ENCODE measurements at places on chromosomes 12 and 14. TPM values are rescaled to one million over a fixed set of nuclear protein-coding genes. Genes with fewer than 3 reads are reported as not detected.
A peak's percentile ranks its signal among the peaks of the same experiment; 100 is the strongest.

GRCh38 chr12:124809878-124810277, 53.8 kb downstream of the SCARB1 start:
- no peak for DNase-seq
- H3K27me3 ChIP-seq: no peaks in the 10 kb centered on the region
- H3K36me3 ChIP-seq: peaks cover 13% of the 10 kb centered on the region
- no peaks in the 10 kb centered on the region for H3K4me1 ChIP-seq

DNA sequence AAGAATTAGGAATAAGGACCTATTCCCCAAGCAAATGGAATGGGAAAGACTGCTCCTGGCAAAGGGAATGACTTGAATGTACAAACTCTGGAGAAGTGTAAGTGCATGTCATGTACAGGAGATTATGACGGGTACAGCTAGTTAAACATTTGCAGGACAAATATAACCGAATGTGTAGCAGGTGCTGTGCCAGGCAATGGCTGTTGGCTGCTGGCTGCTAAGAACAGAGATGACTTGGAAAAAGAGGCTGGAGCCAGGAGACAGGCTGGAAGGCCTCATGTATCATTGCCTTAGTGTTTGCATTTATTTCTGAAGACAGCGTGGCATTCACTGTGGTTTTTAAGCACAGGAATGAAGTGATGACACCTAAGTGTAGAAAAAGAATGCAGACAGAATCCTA, 136.8 kb downstream of the TTC8 start:
- no peak overlapping the region for H3K4me3 ChIP-seq
- H3K27me3 ChIP-seq: peaks cover 5% of the 10 kb centered on the region
- H3K27ac ChIP-seq: no peak overlapping the region

- peak overlapping the region; percentile 7 for H3K4me3 ChIP-seq
- H3K27ac ChIP-seq: peak overlapping the region; percentile 30
- H3K4me1 ChIP-seq: peaks cover 26% of the 10 kb centered on the region
- H3K36me3 ChIP-seq: no peaks in the 10 kb centered on the region
Observed at GRCh38 chr14:65239143-65239937, 137.0 kb upstream of the MAX start.

DNA sequence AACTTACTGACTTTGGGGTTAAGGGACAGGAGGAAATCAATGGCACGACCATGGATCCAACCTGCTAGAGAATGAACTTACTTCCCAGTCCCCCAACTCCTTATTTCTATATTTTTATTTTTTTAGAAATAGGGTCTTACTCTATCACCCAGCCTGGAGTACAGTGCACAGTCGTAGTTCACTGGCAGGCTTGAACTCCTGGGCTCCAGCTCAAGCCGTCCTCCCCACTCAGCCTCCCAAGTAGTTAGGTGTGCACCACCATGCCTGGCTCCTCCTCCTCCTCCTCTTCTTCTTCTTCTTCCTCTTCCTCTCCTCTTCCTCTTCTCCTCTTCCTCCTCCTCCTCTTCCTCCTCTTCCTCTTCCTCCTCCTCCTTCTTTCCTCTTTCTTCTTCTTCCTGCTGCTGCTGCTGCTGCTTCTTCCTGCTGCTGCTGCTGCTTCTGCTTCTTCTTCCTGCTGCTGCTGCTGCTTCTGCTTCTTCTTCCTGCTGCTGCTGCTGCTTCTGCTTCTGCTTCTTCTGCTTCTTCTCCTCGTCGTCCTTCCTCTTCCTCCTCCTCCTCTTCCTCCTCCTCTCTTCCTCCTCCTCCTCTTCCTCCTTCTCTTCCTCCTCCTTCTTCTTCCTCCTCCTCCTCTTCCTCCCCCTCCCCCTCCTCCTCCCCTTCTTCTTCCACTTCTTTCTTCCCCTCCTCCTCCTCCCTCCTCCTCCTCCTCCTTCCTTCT, 390.1 kb upstream of the RGS6 start:
- H3K4me3 ChIP-seq: no peak overlapping the region
- H3K36me3 ChIP-seq: no peaks in the 10 kb centered on the region
- DNase-seq: no peak
- no peaks in the 10 kb centered on the region for H3K27me3 ChIP-seq
- H3K27ac ChIP-seq: no peak overlapping the region
- H3K4me1 ChIP-seq: peaks cover 21% of the 10 kb centered on the region

DNA sequence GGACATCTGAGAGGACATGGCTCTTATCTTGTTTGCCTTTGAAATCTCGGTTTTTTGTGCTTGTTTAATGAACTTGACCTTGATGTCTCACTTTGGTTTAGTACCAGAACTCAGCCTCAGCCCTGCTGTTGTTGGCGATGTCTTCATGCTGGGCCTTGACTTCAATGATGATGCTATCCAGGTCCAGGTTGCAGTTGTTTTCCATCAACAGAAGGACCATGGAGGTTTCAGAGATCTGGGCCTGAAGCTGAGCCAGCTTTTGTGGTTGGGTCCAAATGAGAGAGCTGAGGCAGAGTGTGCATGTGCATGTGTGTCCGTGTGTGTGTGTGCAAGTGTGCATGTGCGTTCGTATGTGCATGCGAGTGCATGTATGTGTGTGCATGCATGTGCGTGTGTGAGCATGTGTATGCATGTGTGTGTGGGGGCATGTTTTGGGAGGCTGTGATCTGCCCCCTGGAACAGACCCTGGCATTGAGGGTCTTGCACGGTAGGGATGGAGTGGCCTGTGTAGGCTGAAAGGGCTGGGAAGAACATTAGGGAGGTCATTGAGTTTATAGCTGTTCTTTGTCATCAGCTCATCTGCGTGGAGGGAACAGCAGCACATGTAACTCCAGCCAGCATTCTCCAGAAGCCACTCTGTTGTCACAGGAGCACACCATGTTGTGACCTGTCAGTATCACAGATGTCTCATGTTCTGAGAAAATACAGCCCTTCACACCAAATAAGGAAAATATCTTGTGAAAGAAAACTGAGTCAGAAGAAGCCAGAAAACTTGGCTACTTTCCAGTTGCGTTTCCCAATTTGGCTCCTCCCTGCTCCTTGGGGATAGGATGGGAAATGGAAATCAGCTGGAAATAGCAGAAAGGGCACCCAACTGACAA, 10.0 kb upstream of the KRT82 start:
- DNase-seq: no peak
- peaks cover 4% of the 10 kb centered on the region for H3K4me1 ChIP-seq
- no peak overlapping the region for H3K4me3 ChIP-seq

NPFF gene
- not detected for total RNA-seq

DNA sequence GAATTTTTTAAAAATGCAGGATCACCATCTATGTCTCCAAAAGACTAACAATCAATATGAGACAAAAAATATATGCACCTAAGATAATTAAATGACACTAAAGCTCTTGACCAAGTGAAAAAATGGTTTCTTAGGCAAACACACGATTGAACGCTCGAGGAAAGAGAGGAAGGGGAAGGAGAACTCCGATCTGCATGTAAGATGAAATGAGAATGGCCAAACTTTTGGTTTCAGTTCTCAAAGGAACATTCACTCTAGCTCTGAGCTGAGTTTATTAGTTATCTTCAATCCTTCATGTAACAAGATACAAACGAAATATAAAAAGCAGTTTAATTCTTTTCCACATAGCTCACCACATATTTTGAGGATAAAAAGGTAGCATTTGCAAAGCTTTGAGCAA, 2.8 kb downstream of the DYRK4 start:
- no peak overlapping the region for H3K27ac ChIP-seq
- no peak for DNase-seq
- peaks cover 14% of the 10 kb centered on the region for H3K36me3 ChIP-seq
- H3K4me1 ChIP-seq: peaks cover 7% of the 10 kb centered on the region
- H3K4me3 ChIP-seq: no peak overlapping the region

LRRK2 gene
- 1.4 TPM for total RNA-seq

PIWIL1 gene
- total RNA-seq: not detected

GRCh38 chr14:93331728-93332396, 974 bp downstream of the BTBD7 start:
- H3K36me3 ChIP-seq: no peaks in the 10 kb centered on the region
- peak overlapping the region; percentile 97 for H3K27ac ChIP-seq
- H3K27me3 ChIP-seq: no peaks in the 10 kb centered on the region
- DNase-seq: no peak
- H3K4me1 ChIP-seq: peaks cover 35% of the 10 kb centered on the region
- H3K4me3 ChIP-seq: peak overlapping the region; percentile 97

- H3K36me3 ChIP-seq: no peaks in the 10 kb centered on the region
- H3K27me3 ChIP-seq: no peaks in the 10 kb centered on the region
- no peak for DNase-seq
- no peak overlapping the region for H3K4me3 ChIP-seq
- H3K27ac ChIP-seq: no peak overlapping the region
Observed at GRCh38 chr12:131072451-131073230, 118.9 kb downstream of the ADGRD1 start.

DNA sequence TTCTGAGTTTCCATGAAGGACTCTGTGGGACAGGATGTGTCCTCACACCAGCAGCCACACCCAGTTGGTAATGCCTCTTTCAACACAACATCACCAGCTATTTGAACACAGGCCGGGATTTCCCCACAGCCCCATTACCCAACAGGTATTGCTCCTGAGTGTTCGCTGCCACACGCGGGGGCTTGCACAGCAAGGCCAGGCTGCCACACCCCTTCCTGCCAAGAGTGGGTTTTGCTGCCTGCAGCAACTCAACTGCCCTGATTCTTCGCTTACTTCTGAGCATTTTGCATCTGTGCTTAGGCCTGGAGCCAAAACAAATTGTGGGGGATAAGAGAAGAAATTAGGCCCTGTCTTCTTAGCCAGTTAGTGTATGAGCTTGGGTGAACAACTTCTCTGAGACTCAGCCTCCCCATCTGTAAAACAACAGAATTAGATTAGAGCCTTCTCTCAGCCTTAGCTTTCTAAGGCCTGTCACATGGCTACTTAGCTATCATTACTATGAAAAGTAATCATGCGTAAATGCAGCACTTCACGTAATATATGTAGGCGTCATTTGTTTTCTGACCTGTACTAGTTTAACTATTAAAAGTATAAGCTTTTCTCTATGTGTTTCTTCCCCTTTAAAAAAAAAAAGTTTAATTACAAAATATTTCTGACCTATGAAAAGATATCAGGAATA, 20.0 kb downstream of the CKAP4 start:
- H3K4me1 ChIP-seq: peaks cover 15% of the 10 kb centered on the region
- no peak overlapping the region for H3K4me3 ChIP-seq
- no peaks in the 10 kb centered on the region for H3K36me3 ChIP-seq
- no peaks in the 10 kb centered on the region for H3K27me3 ChIP-seq
- H3K27ac ChIP-seq: peak overlapping the region; percentile 52

TAS2R42 gene
- not detected for total RNA-seq

DNA sequence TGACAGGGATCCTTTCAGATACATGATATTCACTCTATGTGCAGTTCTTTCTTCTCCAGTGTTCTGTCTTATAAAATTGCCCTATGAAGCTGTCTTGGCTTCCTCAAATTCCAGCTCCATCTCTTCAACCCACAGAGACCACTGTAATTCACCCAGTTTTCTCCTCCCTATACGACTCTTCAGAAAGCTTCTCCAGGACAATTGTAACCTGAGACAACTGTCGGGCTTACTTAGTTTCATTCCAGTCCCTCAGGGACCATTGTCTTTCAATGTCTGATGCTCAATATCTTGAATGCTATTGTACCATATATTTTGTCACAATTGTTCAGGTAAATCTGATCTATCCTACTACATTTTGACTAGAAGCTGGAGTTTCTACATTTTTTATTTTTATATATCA, 345.3 kb downstream of the RPL10L start:
- H3K4me1 ChIP-seq: no peaks in the 10 kb centered on the region
- no peak for DNase-seq
- no peak overlapping the region for H3K27ac ChIP-seq
- H3K4me3 ChIP-seq: no peak overlapping the region

GRCh38 chr12:69044887-69045286, 111.9 kb upstream of the CPM start:
- peaks cover 3% of the 10 kb centered on the region for H3K27me3 ChIP-seq
- H3K4me1 ChIP-seq: peaks cover 9% of the 10 kb centered on the region
- no peaks in the 10 kb centered on the region for H3K36me3 ChIP-seq
- no peak for DNase-seq

GRCh38 chr14:99015833-99016232, 256.2 kb downstream of the BCL11B start:
- H3K27me3 ChIP-seq: no peaks in the 10 kb centered on the region
- H3K4me1 ChIP-seq: no peaks in the 10 kb centered on the region
- no peak overlapping the region for H3K4me3 ChIP-seq
- DNase-seq: no peak
- H3K36me3 ChIP-seq: no peaks in the 10 kb centered on the region
- no peak overlapping the region for H3K27ac ChIP-seq

SLC6A15 gene
- 14.8 TPM for total RNA-seq

TMEM179 gene
- 5.6 TPM for total RNA-seq

DNA sequence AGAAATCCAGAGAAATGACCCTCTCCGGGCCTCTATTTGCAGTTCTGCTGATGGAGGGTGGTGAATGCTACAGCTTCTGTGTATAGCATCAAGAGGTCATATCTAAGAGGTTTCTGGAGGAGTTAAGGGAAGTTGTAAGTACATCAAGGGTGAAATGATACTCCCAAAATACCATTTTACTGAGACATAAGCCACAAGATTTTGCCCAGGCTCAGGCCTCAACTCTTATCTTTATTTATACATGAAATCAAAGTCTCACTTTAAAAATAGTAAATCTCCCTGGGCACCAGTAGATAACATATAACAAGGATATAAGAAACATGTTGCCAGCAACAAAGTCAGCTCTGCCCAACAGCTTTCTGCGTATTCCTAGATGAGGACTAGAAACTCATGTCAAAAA, 40.4 kb downstream of the NIN start:
- H3K36me3 ChIP-seq: peaks cover 27% of the 10 kb centered on the region
- H3K4me1 ChIP-seq: peaks cover 41% of the 10 kb centered on the region
- no peak overlapping the region for H3K4me3 ChIP-seq
- no peaks in the 10 kb centered on the region for H3K27me3 ChIP-seq
- no peak for DNase-seq
- H3K27ac ChIP-seq: no peak overlapping the region

Data from type B pancreatic cell (in vitro differentiated cells).